ENCODE measurements at places on chromosomes 1 and 21.

- DNase-seq: no peak
Measured at GRCh38 chr21:17472592-17473271, 40.1 kb upstream of the CXADR start.

- DNase-seq: peak; percentile 37
Measured at GRCh38 chr1:212618466-212619210, 10.1 kb downstream of the ATF3 start.

GRCh38 chr1:227234998-227235405, 83.3 kb downstream of the CDC42BPA start:
- DNase-seq: peak; percentile 80

- DNase-seq: peak; percentile 69
Measured at GRCh38 chr1:8410791-8411190, 92.9 kb downstream of the SLC45A1 start.

- peak; percentile 37 for DNase-seq
Measured at GRCh38 chr1:111364690-111365089, 62.8 kb downstream of the OVGP1 start.

GRCh38 chr1:53134961-53135734, 7.3 kb downstream of the SLC1A7 start:
- no peak for DNase-seq

DNA sequence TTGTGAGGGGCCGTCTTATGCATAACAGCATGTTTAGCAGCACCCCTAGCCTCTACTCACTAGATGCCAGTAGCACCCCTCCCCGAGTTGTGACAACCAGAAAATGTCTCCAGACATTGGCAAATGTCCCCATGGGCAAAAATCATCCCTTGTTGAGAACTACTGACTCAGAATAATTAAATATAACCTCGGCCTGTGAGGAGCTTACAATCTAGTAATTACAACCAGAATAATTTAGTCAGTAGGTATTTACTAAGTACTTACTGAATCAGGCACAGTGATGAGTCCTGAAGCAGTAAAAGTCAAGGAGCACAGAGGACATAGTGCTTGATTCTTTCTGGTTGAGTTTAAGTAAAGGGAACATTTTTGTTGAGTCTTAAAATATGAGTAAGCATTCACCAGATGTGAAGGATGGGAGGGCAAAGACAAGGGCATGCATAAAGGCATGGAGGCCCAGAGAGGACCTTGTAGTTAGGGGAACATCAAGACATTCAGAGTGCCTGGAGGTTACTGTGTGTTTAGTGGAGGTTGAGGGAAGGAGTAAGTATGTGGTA, 44.1 kb upstream of the KCNQ4 start:
- DNase-seq: peak; percentile 70
